ENCODE measurements at places on chromosomes 2 and 18.
A peak's percentile ranks its signal among the peaks of the same experiment; 100 is the strongest.

- no peak for DNase-seq
Measured at GRCh38 chr2:163345795-163346573, 389.8 kb downstream of the FIGN start.

GRCh38 chr2:237806334-237806733 lies 7.8 kb downstream of the RBM44 start:
- DNase-seq, result no peak

DNA sequence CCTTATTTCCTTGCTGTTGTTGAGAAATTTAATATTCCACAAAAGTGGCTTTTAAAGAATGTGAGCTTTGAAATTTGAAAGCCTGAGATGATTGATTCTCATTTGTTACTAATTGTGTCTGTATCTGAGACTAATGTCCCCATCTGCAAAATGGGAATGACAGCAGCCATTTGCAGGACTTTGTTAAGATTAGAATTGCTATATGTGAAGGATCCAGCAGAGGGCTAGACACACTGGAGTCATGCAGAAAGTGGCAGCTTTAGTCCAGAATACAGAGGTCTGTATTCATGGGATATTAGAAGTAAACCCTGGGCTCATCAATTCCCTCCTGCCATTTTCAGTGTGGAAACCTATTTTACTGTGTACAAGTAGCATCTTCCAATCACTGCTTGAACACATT lies 296.5 kb upstream of the GYPC start:
- DNase-seq, result no peak

GRCh38 chr2:196233805-196234475 lies 62.6 kb upstream of the STK17B start:
- no peak for DNase-seq

- no peak for DNase-seq
Measured at GRCh38 chr2:119469661-119470297, 38.1 kb downstream of the TMEM37 start.

- DNase-seq, result no peak
Measured at GRCh38 chr2:40321822-40322221, 130.1 kb downstream of the SLC8A1 start.

- DNase-seq, result no peak
Measured at GRCh38 chr2:148968776-148969319, 69.7 kb upstream of the LYPD6B start.

DNA sequence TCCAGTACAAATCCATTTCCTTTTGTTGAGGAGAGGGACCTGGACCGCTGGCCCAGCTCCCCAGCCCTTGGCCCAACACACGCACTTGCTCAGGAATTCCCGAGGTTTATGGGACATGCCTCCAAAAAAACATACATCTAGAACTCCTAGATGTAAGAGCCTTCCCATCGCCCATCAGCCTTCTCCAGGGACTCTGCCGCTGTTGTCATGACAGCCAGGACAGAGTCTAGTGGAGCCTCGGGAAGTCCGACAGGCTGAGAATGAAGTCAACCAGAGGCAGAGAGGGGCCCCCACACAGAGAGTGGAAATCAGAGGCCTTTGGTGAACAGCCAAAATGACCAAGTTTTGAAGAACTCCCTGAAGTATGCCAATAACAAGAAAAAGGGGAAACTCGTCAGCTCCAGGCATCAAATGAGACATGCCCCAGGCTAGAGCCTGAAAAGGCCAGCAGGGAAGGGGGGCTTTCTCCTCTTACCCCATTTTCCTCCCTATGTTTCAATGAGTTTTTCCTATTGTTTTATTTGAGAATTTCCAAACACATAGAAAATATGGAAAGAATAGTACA lies 43.2 kb upstream of the CAB39 start:
- DNase-seq, result no peak

DNA sequence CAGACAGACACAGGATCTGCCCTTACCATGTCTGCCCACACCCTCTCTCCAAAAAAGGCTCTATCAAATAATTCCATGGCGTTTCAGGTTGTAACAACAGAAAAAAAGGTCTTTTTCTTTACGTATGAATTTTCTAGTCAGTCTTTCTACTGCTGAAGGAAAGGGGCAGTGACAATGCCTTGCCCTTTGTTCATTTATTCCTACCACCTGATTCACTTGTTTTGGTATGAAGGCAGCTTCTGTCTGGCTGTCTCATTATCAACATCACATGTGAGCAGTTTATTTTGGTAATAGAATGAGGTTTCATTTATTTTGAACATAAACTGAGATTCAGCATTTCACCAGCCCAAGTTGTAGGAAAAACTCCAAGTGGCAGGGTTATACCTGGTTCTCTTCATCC lies 94.3 kb upstream of the KLF7 start:
- DNase-seq, result no peak

DNA sequence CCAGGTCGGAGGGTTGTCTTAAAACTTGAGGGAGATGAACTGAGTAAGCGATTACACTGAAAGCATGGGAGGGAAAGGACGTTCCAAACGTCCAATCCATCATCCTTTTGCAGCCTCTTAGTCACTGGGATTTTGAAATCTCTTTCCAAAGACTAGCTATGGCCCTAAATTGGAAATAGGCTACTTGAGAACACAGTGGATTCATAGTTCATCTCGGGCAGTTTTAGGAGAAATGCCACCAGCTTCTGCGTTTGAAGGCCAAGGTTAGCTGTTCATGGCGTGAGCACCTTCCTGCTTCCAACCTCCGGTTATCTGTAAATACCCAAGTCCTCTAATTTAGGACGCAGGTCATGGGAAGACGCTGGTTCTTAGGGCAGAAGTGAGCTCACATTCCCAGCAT lies 821 bp upstream of the EML6 start:
- no peak for DNase-seq

GRCh38 chr2:201406077-201406662 lies 45.1 kb downstream of the TRAK2 start:
- DNase-seq, result no peak

DNA sequence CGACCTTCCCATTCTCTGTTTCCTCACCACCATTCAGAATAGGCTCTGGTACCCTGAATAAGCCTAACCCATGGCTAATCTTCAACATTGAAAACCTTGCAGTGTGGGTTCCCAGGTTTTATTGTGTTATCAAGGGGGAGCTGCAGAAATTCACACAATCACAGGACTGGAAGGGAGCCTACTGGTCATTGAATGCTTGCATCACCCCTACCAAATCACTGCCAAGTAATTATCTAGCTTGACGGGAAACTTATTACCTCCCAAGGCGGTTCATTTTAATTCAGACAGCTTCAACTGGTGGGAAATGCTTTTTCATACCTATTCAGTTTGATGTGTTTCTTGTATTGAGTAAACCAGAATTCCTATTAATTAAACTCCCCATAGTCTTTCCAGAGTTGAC lies 33.6 kb upstream of the EFEMP1 start:
- no peak for DNase-seq

DNA sequence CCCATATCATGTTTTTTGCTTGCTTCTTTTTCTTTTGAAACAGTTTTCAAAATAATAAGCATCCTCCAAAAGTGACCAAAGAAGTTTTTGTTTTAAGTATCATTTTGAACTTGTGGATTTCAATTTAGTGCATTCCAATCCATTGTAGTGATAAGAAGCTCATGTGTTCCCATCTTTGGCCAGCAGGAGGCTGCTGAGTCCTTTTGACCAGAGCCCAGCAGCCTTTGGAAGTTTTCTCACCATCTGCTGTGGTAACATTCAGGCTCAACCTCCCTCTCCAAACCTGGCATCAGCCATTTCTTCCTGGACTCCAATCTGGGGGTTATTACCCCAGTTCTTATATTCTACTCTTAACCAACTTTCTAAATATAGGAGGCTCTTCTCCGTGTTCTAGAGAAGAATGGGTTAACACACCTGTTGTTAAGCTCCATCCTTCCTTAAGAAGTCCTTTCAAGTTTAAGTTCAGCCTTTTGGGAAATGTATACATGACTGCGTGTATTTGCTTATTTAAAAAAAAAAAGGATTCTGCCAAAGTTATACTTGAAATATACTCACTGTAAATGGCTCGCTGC lies 39.0 kb upstream of the MAL start:
- peak; percentile 75 for DNase-seq

- no peak for DNase-seq
Measured at GRCh38 chr2:4502230-4502843, 799.0 kb downstream of the DCDC2C start.

DNA sequence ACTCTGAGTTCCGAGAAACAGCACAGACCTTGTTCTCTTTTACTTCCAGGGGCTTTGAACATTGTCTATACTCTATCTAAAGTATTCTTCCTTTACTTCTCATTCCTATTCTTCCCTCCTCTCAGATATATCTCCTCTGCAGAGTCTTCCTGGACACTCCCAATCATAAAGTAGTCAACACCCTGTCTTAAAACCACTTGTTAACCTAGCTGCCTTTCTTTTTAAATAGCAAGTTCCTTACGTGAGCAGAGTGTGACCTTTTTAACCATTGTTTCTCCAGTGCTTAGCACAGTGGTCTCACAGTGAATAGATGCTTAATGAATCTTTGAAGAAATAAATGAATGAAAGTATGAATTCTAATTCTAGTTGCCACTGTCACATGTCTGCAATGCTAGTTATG lies 47.4 kb downstream of the PTRHD1 start:
- DNase-seq, result no peak

DNA sequence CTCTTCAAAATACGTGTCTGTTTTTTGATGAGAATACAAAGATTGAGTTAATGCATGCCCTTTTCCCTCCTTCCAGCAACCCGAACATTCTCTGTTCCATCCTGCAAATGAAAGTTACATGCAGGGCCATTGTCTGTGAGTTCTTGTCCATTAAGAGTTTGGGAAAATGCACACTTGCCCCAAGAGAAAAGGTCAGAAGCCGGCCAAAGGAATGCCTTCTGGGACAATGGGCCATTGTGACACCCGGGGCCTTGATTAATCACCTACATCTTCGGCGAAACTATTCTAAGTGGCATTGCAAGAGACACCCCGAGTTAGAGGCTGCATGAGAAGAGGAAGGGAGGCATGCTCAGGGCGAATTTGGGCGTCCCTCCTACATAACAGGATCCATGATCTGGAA lies 73.7 kb upstream of the COPS8 start:
- no peak for DNase-seq

GRCh38 chr2:222477962-222478608 lies 53.7 kb downstream of the SGPP2 start:
- no peak for DNase-seq

DNA sequence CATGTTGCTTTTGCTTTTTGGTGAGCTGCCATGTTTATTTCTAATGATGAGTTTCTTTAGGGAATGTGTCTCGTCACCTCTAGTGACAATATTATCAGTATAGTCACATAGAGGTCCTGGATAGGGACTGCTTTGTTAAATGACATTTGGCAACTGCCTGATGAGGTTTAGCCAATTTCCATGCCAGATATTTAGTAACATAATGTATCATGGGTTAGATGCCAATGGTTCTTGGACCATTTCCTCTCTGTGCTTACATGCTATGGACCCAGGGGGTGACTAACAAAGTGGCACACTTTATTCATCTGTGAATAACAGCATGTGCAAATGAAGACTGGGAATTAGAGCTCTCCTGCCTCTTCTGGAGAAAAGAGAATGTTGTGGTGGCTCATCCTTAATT lies 56.2 kb upstream of the RAB27B start:
- no peak for DNase-seq

DNA sequence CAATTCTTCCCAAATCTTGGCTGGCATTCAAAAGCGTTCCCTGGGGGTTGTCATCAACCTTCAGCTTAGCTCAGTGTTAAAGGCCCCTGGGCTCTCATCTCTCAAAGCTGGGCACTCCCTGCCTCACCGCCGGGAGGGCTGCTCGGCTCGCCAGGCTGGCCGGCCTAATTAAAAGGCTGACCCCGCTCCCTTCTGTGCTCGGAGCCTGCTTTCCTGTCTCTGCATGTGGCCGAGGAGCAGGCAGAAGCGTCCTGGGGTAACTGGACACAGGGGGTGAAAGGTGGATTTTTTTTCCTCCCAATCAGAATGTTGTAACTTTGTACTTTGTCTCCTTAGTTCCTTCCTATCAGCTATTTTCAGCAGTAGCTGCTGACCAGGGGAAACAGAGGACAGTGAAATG lies 231.1 kb downstream of the GBX2 start:
- DNase-seq, result no peak

GRCh38 chr2:237488901-237489860 lies 2.1 kb downstream of the MLPH start:
- no peak for DNase-seq

- DNase-seq, result peak; percentile 67
Measured at GRCh38 chr18:34977838-34978532, 63.2 kb upstream of the MAPRE2 start.

GRCh38 chr18:10936176-10937053 lies 213.0 kb downstream of the PIEZO2 start:
- DNase-seq, result no peak

GRCh38 chr2:26780203-26780760 lies 5.6 kb upstream of the CENPA start:
- no peak for DNase-seq

GRCh38 chr2:143205106-143205764 lies 76.0 kb downstream of the ARHGAP15 start:
- no peak for DNase-seq

DNA sequence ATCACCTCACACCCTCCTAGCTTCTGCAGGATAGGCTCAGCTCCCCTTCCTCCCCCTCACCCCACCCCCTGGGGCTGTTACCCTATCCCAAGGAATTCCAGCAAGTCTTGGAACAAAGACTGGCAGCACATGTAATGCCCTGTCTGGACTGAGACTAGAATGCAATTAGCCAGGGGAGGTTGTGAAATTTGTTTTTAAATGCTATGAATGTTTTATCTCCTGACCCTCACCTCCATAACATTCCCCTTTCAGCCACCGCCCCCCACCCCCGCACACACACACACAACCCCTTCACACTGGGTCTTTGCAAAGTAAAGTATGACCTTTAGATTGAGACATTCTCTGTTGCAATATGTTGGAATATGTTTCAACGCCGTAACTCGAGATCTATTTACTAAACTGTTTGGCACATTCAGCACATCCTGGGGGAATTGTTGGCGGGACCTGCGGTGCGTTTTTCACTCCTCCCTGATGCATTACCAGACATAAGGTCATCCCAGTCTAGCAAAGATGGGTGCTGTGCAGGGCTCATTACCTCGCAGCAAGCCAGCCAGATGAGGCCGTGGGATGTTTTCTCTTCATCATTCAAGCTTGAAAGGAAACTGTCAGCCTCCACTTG lies 290.7 kb upstream of the SLC14A2 start:
- DNase-seq, result peak; percentile 39

DNA sequence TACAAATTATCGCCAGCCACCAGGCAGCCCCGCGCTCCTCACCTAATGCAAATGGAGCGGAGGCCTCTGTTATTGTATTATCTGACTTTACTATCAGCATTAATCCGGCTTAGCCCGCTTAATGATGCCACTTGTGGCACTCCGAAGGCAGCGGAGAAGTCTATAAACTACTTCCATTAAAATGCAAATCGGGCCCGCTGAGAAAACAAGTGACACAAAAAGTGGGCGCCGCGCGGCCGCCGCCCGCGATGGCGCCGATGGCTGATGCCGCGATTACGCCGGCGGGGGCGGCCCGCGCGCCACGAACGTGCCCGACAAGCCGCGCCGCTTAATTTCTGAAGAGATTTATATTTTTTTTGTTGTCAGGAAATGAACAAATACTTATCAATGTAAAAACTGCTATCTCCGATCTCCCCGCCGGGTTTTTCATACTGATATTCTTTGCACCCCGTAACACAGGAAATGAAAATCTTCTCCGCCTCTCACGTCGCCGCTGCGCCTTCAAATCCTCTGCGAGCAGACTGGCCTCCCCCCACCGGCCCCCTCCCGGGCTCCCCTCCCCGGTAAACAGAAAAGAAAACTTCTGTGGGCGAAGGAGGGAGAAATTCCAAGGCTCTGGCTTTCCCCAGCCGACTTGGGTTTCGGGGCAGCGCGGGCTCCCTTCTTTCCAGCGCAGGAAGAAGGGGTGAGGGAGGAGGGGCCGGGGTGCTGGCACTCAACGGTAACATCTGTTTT lies 221.8 kb downstream of the INSIG2 start:
- DNase-seq, result peak; percentile 56

- no peak for DNase-seq
Measured at GRCh38 chr2:176178757-176179295, 9.6 kb upstream of the HOXD1 start.
